ENCODE measurements at places on chromosomes 3 and 15. TPM values are rescaled to one million over a fixed set of nuclear protein-coding genes. Genes with fewer than 3 reads are reported as not detected.

DNA sequence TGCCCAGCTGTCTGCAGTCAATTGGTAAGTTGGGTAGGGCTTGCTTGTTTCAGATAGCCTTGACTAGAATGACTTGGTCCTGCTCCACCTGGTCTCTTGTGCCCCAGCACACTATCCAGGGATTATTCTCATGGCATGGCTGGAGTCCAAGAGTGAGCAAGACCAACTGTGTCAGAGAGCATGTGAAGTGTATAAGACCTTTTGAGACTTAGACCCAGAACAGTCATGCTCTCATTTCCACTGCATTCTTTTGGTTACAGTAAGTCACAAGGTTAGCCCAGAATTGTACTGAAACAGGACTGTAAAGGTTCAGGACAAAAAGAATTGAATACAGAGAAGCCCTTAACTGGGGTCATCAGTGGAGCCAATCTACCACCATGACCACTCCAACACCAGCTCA is 650.8 kb upstream of the ADAMTS9 start:
- no peak for DNase-seq

DNA sequence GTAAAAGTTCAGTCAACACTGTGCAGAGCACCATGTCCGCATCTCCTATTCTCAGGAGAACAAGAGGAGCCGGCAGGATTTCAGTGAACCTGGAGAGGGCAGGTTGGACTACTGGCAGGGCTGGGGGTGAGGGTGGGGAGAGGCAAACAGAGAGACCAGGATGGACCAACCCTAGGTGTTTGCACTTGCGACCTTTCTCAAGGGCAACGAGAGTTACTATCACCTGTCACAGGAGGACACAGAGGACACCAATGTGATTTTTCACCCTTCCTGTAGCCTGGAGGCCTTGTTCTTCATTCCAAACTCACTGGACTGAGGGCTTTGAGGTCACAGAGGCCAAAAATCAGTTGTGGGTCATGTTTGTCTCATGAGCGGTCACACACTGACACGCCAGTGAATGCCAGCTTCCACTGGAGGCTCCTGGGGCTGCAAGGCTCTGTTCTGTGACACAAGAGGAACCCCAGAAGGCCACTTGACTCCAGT is 89.5 kb downstream of the CPN2 start:
- no peak for DNase-seq

TLR9 gene
- total RNA-seq = 0.17 TPM

TEX55 gene
- not detected for total RNA-seq

GRCh38 chr3:181278468-181279238 is 289.1 kb upstream of the DNAJC19 start:
- no peak for DNase-seq

DNA sequence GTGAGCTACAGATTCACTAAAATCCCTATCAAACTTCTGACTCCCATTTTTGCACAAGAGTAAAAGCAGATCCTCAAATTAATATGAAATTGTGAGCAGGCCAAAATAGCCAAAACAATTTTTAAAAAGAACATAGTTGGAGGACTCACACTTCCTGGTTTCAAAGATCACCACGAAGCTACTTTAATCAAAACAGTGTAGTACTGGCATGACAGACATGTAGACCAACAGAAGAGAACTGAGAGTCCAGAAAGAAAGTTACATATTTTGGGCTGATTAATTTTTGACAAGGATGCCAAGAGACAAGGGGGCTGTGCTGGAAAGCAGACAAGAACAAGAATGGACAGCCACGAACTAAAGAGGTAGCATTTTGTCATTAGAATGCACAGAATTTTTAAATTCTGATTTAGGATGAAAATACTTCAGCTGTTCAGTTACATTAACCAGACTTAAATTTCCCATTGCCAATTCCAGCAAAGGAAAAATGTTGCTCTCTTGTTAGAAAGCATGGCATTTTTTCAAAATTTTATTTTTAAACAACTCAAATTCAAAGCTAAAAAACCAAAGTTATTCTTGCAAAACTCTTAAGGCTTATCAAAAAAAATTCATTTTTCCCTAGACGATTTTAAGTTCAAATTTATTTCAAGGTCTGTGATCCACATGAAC is 14.0 kb downstream of the RYK start:
- no peak for DNase-seq

GRCh38 chr15:81596159-81596865 is 222.3 kb upstream of the TMC3 start:
- DNase-seq = no peak

- no peak for DNase-seq
These were observed 40.8 kb downstream of the TCF12 start for GRCh38 chr15:56959318-56959648.

GRCh38 chr3:76438971-76439370 is 600.9 kb upstream of the ROBO2 start:
- DNase-seq = no peak

- DNase-seq = no peak
These were observed 121.1 kb downstream of the ADAM10 start for GRCh38 chr15:58628206-58628947.

DNA sequence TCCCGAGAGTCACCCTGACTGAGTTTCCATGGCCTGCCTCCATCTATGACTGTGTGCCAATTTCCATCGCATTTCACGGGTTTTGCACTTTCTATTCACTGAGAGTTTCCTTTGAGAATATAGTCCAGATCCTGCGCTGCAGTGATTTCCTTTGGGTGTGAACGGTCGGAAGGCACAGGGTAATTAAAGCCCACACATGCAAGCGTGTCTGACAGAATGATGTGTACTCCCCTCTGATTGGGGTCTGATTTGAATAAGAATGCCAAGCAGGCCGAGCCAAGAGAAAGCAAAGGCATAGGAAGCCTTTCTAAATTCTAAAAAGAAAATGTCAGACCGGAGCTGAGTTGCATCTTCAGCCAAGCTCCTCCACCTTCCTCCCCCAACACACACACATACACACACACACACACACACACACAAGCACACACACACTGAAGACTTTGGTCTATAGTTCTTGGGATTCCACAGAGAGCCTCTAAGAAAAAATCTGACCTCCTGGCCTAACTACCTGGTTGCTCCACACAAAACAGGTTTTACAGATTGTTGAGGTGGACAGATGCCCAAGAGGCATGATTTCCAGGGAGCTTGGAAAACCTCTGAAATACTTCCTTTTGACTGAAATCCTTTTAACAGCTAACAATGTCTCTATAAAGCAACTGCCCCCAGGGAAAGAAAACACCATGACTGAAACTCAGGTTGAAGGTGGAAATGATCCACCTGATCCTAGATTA is 59.7 kb upstream of the LRRN1 start:
- DNase-seq = no peak

WDR93 gene
- total RNA-seq = not detected

DNA sequence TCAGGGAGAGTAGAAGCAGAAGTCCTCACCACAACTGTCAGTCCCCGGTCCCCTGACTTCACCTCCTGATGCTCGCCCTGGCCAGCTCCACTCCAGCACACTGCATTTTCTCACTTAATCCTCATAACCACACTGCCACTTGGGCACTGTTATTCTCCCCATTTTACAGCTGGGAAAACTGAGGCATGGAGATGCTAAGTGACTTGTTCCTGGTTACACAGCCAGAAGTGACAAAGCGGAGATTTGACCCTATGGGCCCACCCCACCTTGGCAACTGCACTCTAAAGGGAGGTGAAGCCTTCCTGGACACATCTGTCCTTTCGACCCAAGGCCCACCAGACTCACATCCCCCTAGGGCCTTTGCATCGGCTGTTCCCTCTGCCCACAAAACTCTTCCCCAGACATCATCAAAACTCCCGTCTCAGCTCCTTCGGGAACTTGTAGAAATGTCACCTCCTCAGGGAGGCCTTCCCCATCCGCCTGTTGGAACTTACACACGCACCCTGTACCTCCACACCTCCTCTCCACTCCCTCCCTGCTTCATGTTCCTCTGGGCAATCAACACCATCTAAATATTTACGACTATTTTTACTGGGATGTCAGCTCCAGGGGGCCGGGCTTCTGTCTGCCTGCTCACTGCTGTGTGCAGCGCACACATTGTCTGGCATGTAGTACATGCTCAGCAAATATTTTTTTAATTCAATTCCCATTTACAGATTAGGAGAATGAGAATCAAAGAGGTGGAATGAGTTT is 3.1 kb downstream of the GRIP2 start:
- peak; percentile 5 for DNase-seq

DNA sequence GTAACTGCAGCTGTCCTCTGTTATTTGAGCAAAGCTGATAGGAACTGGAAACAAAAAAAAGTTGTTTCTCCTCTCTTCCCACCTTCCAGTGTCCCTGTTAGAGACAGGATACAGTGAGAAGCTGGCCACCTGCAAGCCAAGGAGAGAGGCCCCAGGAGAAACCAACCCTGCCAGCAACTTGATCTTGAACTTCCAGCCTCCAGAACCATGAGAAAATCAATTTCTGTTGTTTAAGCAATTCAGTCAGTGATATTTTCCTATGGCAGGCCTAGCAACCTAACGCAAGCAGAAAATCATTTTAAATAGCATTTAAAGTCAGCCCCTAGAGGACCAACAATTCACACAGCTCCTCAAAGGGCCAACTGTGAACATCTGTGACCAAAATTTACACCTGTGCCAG is 291.3 kb downstream of the OXSM start:
- no peak for DNase-seq

GRCh38 chr15:94970096-94970495 is 738.7 kb downstream of the MCTP2 start:
- DNase-seq = no peak

DNA sequence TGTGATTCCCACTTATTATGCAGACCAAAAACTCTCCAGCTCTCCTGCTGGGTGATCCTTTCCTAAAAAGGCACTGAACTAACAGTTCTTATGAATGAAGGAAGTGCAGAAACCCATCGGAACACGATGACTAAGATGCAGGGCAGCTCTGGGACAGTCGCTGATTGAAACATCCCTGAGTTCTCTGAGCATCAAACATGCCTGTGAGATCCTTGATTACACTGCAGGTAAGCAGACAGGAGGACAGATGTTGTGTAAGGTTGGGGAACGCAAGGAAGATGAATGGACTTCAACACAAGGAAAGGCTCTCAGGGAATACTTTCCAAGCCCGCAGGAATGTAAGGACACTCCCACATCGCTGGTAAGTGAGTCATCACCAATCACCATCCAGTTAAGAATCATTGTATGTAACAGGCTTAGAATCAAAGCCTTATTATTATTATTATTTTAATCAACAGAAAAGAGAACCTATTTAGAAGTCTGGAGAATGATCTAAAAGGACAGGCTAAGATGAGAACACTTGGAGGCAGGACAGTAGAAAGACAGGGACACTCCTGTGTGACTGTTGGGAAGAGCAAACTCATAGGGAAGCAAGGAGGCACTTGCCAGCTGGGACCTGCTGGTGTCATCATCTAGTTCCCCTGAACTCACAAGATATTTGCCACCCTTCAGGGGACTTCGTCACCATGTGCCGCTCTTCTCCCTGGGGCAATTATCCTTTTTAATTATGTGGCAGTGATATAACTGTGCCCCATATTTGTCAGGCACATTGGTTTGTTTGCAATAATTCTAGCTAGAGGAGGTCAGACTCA is 26.0 kb downstream of the TMEM158 start:
- no peak for DNase-seq

APOD gene
- 603 TPM for total RNA-seq

AQP9 gene
- total RNA-seq = 1.9 TPM

GRCh38 chr15:57820119-57820518 is 113.6 kb downstream of the POLR2M start:
- DNase-seq = no peak

CLDN1 gene
- 1.4 TPM for total RNA-seq

- DNase-seq = no peak
These were observed 87.0 kb downstream of the TMEM266 start for GRCh38 chr15:76146812-76147211.

GRCh38 chr3:132660811-132661070 is 612 bp downstream of the UBA5 start:
- no peak for DNase-seq

FBXO40 gene
- total RNA-seq = 228 TPM

C2CD4B gene
- 1.7 TPM for total RNA-seq

ALG1L2 gene
- not detected for total RNA-seq

DNA sequence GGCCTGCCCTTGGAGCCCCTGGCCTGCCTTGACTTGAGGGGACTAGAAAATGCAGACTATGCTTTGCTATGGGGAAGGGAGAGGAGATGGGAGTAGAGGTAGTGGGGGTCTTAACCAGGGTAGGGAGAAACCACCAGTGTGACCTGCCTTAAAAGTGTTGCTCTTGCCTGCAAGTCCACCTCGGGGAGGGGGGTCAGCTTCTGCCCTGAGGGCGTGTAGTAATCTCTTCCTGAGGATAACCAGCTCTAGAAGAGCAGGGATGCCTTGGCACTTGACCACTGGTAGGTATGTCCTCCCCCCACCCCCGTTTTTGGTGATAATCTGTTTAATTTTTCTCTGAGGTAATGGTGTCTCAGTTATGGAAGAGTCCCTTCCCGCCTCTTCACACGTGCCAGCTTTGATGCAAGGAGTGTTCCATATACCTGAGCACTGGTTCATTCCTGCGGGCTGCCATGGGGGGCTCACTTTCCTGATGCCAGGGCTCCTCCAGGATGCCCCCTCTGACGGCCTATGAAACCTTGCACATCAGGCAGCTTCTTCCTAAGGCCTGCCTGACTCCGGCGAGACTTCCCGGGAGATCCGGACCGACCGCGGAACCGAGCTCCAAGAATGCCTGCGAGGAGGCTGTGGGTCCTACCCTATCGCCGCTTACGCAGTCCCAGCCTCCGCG is 780 bp upstream of the P4HTM start:
- DNase-seq = no peak

MOBP gene
- total RNA-seq = not detected

- no peak for DNase-seq
These were observed 150.2 kb downstream of the GSK3B start for GRCh38 chr3:119944091-119944490.

PAQR5 gene
- 1.7 TPM for total RNA-seq

TKT gene
- total RNA-seq = 41.6 TPM

GRCh38 chr3:114668099-114668498 is 374.3 kb downstream of the TIGIT start:
- no peak for DNase-seq

GRCh38 chr3:115931581-115931980 is 308.3 kb downstream of the GAP43 start:
- DNase-seq = no peak

DNA sequence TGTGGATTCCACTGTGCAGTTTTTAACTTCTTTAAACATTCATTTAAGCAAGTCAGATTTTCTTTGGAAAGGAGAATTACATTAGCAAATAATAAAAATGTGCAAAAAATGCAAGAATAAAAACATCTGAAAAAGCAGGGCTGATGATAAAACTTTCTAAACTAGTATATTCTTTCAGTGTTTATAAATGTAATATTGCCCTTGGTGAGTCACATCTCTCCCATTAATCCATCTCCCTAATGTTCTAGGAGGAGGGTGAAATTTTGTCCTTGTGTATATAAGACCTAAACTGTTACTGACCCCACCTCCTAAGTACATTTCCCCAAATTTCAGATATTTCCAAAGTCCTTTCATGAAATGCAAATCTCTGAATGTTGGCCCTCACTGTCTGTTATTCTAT is 28.5 kb upstream of the DCUN1D1 start:
- DNase-seq = no peak

GRCh38 chr3:188113756-188114155 is 40.2 kb upstream of the LPP start:
- no peak for DNase-seq

CHST13 gene
- total RNA-seq = 0.45 TPM

- no peak for DNase-seq
These were observed 157.1 kb upstream of the TMC3 start for GRCh38 chr15:81531109-81531592.
